Aorta (tissue), 5 donors: ENCODE measurements at places on chromosomes 2 and 18. TPM values are rescaled to one million over a fixed set of nuclear protein-coding genes. Genes with fewer than 3 reads are reported as not detected.

- H3K36me3 ChIP-seq: no peaks in the 10 kb centered on the region
- H3K27me3 ChIP-seq: no peaks in the 10 kb centered on the region
- no peak for DNase-seq
- H3K4me1 ChIP-seq: no peaks in the 10 kb centered on the region
- no peak overlapping the region for H3K4me3 ChIP-seq
Measured at GRCh38 chr2:236993286-236993685, 92.4 kb upstream of the COPS8 start.

GRCh38 chr2:217060516-217060915 lies 200.7 kb upstream of the TNP1 start:
- H3K27ac ChIP-seq: no peak overlapping the region
- no peak overlapping the region for H3K4me3 ChIP-seq
- no peaks in the 10 kb centered on the region for H3K36me3 ChIP-seq
- H3K27me3 ChIP-seq: no peaks in the 10 kb centered on the region

DNA sequence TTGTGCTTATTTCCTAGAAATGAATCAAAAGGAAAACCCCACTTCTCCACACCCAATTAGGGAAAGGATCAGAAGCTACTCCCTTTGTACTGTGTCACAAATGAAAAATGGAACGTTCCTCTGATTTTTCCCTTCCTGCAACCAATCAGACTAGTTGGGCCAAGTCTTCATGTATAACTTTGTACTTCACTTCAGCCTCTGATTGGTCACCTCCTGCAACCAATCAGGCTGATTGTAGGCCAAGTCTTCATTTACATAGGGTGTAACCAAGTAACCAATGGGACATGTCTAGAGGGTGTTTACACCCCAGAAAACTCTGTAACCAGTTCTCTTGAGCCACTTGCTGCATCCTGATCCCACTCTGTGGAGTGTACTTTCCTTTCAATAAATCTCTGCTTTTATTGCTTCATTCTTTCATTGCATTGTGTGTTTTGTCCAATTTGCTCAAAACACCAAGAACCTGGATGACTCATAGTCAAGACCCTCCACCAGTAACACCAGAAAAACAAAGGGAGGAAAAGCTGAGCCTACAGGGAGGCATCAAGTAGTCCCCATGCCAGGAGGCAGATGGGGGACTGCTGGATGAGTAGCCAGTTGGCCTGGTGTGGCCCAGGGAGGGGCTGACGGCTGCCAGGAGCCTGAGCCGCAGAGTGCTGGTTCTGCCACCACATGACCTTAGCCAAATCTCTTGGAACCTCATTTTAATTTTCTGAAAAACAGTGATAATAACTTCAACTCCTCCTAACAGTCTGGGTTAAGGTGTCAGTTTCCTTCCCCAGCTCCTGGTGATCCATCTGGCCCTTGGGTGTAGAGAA lies 46.1 kb downstream of the SOWAHC start:
- DNase-seq: no peak
- no peaks in the 10 kb centered on the region for H3K36me3 ChIP-seq
- no peak overlapping the region for H3K4me3 ChIP-seq
- no peak overlapping the region for H3K27ac ChIP-seq
- H3K27me3 ChIP-seq: no peaks in the 10 kb centered on the region
- no peaks in the 10 kb centered on the region for H3K4me1 ChIP-seq

DNA sequence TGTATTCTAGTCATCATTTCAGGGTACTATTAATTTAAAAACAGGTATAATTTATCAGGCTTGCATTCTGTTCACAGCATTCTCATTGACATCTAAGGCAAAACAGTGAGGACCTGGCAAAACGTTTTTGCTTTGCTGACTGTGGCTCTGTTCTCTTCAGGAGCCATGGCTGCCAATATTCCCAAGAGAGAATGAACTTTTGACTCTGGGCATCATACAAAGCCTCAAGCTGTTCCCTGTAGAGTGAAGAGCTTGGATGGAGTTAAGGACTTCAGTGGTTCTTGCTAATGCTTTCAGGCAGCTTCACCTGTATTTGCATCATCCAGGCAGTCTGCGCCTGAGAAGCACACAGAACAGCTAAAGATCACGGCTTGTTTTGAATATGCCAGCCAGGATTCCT lies 65.9 kb upstream of the CAVIN2 start:
- no peaks in the 10 kb centered on the region for H3K4me1 ChIP-seq
- H3K27ac ChIP-seq: no peak overlapping the region
- no peaks in the 10 kb centered on the region for H3K27me3 ChIP-seq
- no peak for DNase-seq

DNA sequence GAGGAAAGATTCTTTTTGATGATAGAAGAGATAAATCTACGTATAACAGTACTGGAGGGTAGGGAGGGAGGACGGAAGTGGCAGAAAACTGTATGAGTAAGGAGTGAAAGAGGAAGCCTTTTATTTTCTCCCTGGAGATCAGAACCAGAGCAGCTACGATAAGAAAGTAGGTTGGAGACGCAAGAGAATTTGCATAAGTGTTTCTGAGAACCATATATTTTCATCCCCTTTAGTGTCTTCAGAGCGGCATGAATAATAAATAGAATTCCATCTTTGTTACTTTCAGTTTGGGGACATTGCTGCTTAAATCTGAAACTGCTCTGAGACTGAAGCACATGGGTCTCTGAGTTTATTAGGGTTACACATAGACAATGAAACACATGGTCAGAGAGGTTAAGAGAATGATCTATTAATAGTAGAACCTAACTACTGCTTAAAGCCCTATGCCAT lies 230.2 kb upstream of the TNP1 start:
- H3K36me3 ChIP-seq: no peaks in the 10 kb centered on the region
- H3K4me3 ChIP-seq: peak overlapping the region; percentile 48
- no peak for DNase-seq
- no peaks in the 10 kb centered on the region for H3K4me1 ChIP-seq
- H3K27ac ChIP-seq: no peak overlapping the region

- H3K27ac ChIP-seq: no peak overlapping the region
- H3K27me3 ChIP-seq: no peaks in the 10 kb centered on the region
- H3K4me1 ChIP-seq: no peaks in the 10 kb centered on the region
- H3K36me3 ChIP-seq: no peaks in the 10 kb centered on the region
- no peak overlapping the region for H3K4me3 ChIP-seq
- DNase-seq: peak; percentile 59
Measured at GRCh38 chr2:128380061-128380889, 61.6 kb upstream of the HS6ST1 start.

DNA sequence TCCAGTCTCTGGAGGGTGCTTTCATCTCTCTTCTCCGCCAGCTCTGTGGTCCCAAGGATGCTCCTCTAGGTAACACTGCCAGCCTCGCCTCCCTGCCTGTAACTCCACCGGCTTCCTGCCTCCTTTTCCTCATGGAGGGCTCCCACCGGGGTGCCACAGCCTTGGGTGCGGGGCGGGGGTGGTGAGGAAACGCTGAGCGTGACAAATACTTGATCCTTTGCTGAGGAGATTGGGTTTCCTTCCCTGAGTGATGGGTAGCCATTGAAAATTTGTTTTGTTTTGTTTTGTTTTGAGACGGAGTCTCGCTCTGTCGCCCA lies 25.1 kb downstream of the TIMM21 start:
- no peak overlapping the region for H3K4me3 ChIP-seq
- no peak overlapping the region for H3K27ac ChIP-seq
- no peaks in the 10 kb centered on the region for H3K36me3 ChIP-seq
- H3K4me1 ChIP-seq: no peaks in the 10 kb centered on the region
- no peak for DNase-seq

DNA sequence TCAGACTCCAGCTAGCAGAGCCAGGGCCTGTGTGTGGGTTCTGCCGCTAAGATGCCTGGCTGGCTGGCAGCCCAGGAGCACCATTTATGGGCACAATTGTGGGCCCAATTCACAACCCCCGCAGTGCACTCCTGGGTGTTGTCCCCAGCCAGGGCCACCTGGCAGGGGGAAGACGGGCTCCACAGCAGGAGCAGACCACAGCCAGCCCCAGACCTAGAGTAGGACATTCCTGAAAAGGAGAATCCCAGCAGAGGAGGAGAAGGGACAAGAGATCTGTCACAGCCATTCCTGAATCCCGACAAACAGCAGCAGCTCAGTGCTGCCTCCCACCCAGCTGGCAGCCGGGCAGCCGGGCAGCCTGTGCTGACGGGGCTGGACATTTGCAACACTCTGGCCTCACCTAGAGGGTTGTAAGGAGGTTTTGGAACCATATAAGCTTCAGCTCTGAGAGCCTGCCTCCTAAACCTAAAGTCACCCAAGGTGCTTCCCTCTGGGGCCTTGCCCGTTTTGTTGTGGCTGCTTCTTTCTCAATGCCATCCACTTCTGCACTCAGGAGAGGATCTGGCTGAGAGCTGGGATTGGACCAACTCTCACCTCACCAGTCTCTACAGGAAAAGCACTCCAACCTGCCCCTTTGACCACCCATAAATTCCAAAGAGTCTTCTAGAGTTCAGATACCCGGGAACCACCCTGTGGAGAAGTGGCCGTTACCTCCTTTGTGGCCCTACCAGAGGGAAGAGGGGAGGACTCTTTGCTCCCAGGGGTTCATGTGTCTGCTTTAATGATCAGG lies 4.1 kb upstream of the TMEM177 start:
- H3K27ac ChIP-seq: no peak overlapping the region
- no peaks in the 10 kb centered on the region for H3K36me3 ChIP-seq
- no peaks in the 10 kb centered on the region for H3K27me3 ChIP-seq

GRCh38 chr2:69936906-69937305 lies 22.0 kb downstream of the MXD1 start:
- no peak overlapping the region for H3K27ac ChIP-seq
- no peak overlapping the region for H3K4me3 ChIP-seq
- H3K4me1 ChIP-seq: no peaks in the 10 kb centered on the region
- no peak for DNase-seq

GRCh38 chr2:108630567-108631405 lies 88.5 kb upstream of the RANBP2 start:
- no peaks in the 10 kb centered on the region for H3K27me3 ChIP-seq
- DNase-seq: no peak
- no peak overlapping the region for H3K4me3 ChIP-seq
- H3K4me1 ChIP-seq: peaks cover 4% of the 10 kb centered on the region

DNA sequence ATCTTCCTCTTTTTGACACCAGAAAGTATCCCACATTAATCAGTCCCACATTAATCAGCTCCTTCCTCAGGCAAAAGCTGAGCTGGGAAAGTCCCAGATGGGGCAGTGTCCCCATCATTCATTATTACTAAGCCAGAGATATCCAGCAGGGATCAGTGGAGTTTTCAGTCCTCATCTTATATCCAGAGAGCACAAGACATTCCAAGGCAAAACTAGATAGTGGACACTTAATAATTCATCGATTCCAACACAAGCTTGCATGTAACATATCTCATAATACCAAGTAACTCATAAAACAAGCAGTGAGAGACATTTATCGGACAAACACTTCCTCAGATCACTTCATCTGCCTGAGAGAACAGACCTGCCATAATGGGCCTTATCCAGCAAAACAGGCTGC lies 53.1 kb downstream of the MCFD2 start:
- no peak overlapping the region for H3K4me3 ChIP-seq
- no peaks in the 10 kb centered on the region for H3K27me3 ChIP-seq
- no peaks in the 10 kb centered on the region for H3K36me3 ChIP-seq
- no peak for DNase-seq

DNA sequence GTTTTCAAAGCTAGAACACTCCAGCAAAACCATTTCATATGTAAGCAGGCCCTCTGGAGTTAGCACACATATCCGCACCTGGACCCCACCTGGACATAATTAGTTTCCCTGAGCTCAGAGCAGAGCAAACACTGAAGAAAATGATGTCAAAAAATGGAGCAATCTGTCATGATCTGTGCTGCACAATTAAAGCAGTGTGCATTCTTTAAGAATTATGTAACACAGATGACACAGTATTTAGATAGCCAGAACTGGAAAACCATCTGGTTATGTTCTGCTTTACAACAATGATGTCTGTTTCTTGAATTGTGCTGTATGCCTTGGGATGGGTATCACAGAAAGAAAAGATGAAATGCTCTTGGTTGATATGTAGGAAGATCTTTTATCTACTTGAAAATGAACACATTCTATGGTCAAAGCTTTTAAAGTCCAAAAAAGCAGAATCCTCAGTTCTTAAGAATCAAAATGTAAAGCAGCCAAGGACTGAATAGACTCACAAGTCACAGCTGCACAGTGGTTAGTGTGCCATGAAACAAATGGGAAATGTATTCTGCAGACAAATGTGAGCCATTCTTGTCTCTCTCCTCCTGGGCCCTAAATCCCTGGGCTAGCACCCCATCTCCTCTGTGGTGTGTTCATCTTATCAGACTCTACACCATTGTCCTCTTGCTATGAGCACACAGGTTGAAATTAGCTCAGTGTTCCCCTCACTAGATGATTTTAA lies 36.8 kb downstream of the HRH4 start:
- no peak for DNase-seq
- H3K4me3 ChIP-seq: no peak overlapping the region
- no peak overlapping the region for H3K27ac ChIP-seq
- no peaks in the 10 kb centered on the region for H3K27me3 ChIP-seq

- DNase-seq: no peak
- H3K4me1 ChIP-seq: no peaks in the 10 kb centered on the region
- no peaks in the 10 kb centered on the region for H3K36me3 ChIP-seq
- no peak overlapping the region for H3K4me3 ChIP-seq
- no peak overlapping the region for H3K27ac ChIP-seq
- H3K27me3 ChIP-seq: no peaks in the 10 kb centered on the region
Measured at GRCh38 chr2:45345331-45346234, 265.5 kb downstream of the SRBD1 start.

The ACTG2 gene
- polyA plus RNA-seq: 301 TPM

The ASB1 gene
- polyA plus RNA-seq: 20.0 TPM

The HTR2B gene
- 6.6 TPM for polyA plus RNA-seq

The OTOS gene
- not detected for polyA plus RNA-seq

The IL36B gene
- not detected for polyA plus RNA-seq

The BMP10 gene
- polyA plus RNA-seq: not detected
